ENCODE measurements at places on chromosomes 6 and 20. TPM values are rescaled to one million over a fixed set of nuclear protein-coding genes. Genes with fewer than 3 reads are reported as not detected.

The C6orf163 gene
- 2.0 TPM for total RNA-seq

The INSM1 gene
- total RNA-seq = not detected

The FAM209B gene
- 0.52 TPM for total RNA-seq

The C6orf141 gene
- total RNA-seq = 0.21 TPM

The CFAP206 gene
- not detected for total RNA-seq

The ZNF831 gene
- total RNA-seq = 19.8 TPM

The SASH1 gene
- 1.7 TPM for total RNA-seq

The UBE2V1 gene
- 114 TPM for total RNA-seq

The MEP1A gene
- total RNA-seq = not detected

The ZNF391 gene
- total RNA-seq = 0.84 TPM

Measured in mononuclear cell (primary cell).